ENCODE measurements at places on chromosomes 11 and 22. TPM values are rescaled to one million over a fixed set of nuclear protein-coding genes. Genes with fewer than 3 reads are reported as not detected.

Gene COMT
- 96.6 TPM for total RNA-seq

Gene OR10V1
- not detected for total RNA-seq

Gene DKK3
- total RNA-seq: 16.2 TPM

Gene MIAT
- 0.26 TPM for total RNA-seq

Gene AIFM3
- 4.5 TPM for total RNA-seq

Gene FAM111B
- total RNA-seq: 6.2 TPM

Gene SH3BP1
- total RNA-seq: 1.6 TPM

Gene CLCF1
- 50.6 TPM for total RNA-seq

Gene HTR3B
- total RNA-seq: not detected

Gene GGT5
- total RNA-seq: 3.7 TPM

Gene OR52I2
- not detected for total RNA-seq

Gene YAP1
- total RNA-seq: 53.8 TPM

Gene TMA7B
- total RNA-seq: not detected

Gene PTS
- total RNA-seq: 27.6 TPM

Gene OR8G1
- not detected for total RNA-seq

Gene CFAP300
- total RNA-seq: 7.4 TPM

Gene OR8D1
- not detected for total RNA-seq

Gene MMP1
- total RNA-seq: 1.1 TPM

Gene P2RY6
- total RNA-seq: 3.9 TPM

Gene APOBEC3F
- total RNA-seq: 2.3 TPM

Gene HBG2
- not detected for total RNA-seq

Gene CELSR1
- total RNA-seq: 29.1 TPM

Gene TRPM5
- total RNA-seq: not detected

Gene TBX1
- 5.7 TPM for total RNA-seq

Gene IGLL1
- not detected for total RNA-seq

Gene OR52B4
- total RNA-seq: not detected

Gene KDELR3
- 18.2 TPM for total RNA-seq

Gene RHBDD3
- 28.0 TPM for total RNA-seq

Measured in A549 treated with ZK216348 at 1 μM for 4 hours (cell line).